ENCODE measurements at places on chromosomes 5 and 9. TPM values are rescaled to one million over a fixed set of nuclear protein-coding genes. Genes with fewer than 3 reads are reported as not detected.

The MARVELD2 gene
- polyA plus RNA-seq: 0.45 TPM

The STK32A gene
- 0.66 TPM for polyA plus RNA-seq

The TMEM215 gene
- polyA plus RNA-seq: not detected

The MZB1 gene
- polyA plus RNA-seq: not detected

The LURAP1L gene
- polyA plus RNA-seq: 11.1 TPM

The TSSK1B gene
- polyA plus RNA-seq: not detected

The CNTNAP3B gene
- 8.7 TPM for polyA plus RNA-seq

Measured in adipose tissue (tissue), 3 donors.